EL (cell line): ENCODE measurements at places on chromosomes 11 and 22.
A peak's percentile ranks its signal among the peaks of the same experiment; 100 is the strongest.

DNA sequence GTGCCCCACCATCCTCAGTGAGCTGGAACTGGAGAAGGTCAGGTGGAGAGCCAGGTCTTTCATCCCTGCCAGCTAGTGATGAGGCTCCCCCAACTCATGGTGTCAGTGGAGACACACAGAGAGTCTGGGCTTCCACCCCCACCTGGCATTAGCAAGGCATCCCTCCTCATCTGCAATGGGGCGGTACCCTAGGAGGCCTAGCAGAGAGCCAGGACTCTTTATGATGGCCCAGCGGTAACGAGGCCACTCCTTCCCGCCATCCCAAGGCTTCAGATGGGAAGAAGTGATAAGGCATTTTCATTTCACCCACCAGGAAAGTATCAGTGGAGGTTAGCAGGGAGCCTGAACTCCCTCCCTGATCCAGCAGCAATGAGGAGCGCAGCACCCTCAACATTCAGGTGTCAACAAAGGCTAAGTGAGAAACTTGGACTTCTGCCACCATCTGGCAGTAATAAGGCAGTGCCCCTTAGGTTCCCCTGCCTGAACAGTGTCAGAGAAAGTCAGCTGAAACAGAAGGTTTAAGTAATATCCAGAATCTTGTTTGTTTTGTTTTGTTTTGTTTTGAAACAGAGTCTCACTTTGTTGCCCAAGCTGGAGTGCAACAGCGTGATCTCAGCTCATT, 40.5 kb upstream of the FBLN1 start:
- no peak for DNase-seq

DNA sequence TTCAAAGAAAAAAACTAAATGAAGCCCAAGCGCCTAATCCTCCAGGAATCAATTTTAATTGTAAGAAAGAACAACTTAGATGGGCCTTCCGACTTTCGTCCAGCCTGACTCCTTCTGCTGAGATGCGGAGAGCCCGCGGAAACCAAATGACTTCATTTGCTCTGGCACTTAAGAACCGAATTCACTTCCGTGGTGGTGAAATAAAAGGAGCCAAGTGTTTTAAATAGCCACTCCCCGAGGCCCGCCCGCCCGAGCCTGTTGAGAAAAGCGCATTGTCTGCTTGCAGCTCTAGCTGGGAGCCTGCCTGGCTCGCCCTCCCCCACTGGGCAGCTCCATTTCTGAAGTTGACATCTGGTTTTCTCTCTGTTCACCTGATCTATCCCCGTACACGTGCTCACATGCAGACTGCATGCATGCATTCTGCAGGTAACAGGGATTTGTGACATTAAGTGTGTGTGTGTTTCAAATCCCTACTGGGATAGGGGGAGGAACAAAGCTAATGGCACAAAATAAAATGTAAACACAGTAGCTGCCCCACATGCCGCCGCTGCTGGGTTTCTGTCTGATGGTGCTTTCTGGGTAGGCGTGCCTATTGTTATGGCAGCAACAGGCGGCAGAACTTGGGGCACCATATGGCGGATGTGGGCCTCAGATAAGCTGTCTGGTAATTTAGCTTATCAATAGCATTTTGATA, 6.2 kb downstream of the TEAD1 start:
- DNase-seq = peak; percentile 90

DNA sequence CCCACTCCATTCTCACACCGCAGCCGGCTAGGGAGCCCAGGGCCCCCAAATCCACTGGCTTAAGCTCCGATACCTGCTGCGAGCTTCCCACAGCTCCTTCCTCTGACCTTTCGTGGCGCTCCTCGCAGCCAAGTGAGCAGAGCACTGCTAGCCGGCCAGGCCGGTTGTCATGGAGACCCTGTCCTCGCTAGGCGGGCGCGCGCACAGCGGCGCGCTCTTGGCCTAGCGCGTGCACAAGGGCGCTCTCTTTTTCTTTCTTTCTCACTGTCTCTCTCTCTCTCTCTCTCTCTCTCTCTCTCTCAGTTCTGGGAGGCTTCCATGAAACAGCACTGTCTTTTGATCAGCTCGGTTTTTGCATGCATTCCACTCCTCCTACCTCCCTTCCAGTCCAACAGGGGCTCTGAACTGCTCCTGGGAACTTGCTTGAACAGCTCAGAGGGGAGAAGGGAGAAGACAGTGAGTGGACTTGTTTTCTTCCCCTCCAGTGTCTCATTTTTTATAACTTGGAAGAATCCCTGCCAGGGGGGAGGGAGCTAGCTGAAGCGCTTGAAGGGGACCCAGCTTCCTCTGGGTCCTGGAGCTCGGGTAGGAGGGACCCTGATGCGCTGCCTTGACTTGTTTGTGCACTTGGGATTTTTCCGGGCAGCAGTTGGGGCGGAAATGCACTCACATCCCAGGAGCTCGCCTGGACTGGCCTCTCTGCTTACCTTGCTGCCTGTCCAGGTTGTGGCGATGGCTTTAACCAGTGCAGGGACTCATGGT, 100.3 kb upstream of the AKIP1 start:
- peak; percentile 80 for DNase-seq

- DNase-seq = no peak
Observed at GRCh38 chr11:11866203-11866602, 24.4 kb downstream of the USP47 start.

- peak; percentile 32 for DNase-seq
Observed at GRCh38 chr11:44143987-44144909, 48.8 kb downstream of the EXT2 start.

- no peak for DNase-seq
Observed at GRCh38 chr22:19862619-19863246, 8.1 kb upstream of the GNB1L start.

DNA sequence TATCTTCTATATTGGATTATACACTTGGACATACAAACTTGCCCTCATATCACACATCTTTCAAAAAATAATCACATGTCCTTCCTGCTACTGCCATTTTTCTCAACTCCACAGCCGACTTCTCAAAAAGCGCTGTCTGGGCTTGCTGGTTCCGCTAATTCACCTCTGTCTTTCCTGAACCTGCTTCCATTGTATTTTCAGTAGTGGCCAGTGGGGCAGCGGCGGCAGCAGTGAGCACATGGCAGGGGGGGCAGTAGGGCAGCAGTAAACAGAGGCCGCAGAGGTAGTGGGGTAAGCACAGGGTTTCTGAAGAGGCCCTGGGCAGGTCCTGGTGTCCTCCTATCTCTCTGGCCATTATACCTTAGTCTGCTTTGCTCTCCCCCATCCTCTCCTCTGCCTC, 126.3 kb downstream of the RRAS2 start:
- no peak for DNase-seq

DNA sequence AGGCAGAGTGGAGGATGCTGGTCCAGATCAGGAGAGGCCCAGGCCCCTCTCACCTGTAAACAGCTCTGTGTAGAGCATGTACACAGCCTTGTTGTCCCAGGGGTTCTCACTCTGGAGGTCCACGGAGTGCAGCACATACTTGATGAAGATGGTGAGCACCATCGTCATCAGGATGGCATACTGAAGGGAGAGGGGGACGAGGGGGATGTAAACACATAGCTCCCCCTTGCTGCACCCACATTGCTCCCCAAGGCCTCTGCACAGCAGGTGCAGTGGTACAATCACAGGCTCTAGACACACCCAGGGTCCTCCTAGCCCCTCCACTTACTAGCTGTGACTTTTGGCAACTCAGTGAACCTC, 2.9 kb downstream of the SYVN1 start:
- no peak for DNase-seq

GRCh38 chr22:20433686-20434241, 3.9 kb downstream of the SCARF2 start:
- no peak for DNase-seq

DNA sequence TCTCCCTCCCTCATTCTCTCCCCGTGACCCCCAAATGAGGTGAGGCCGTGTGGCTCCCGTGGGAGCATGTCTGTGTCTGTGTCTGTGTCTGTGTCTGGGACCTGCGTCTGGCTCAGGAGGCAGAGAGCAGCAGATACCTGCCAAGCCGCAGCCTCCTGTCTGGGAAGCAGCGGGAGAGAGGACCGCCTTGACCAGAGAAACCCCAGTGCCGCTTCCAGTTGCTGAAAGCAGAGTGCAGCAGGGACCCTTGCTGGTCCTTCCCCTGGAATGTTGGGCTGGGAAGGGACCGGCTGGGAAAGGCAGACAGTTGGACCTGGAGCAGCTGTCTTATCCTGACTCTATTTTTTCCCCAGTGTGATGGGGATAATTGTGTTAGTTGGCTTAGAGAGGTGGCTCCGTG, 525 bp downstream of the CSDC2 start:
- no peak for DNase-seq

DNA sequence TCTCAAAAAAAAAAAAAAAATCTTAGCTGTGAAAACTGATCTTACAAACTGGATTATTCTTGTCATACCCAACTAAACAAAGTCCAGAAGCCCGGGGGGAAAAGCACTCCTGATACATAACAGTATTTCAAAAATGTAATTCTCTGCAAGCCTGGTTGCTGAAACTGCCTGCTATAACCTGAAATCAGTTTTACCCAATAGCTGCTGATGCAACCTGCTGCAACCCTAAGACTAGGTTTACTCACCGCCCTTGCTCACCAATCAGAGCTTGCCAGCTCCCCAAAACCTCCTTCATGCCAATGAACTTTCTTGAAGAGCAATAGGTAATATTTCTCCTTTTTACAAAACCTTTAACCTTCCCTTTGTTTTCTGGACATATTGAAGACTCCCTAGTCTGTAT, 12.4 kb downstream of the FGF19 start:
- peak; percentile 43 for DNase-seq

DNA sequence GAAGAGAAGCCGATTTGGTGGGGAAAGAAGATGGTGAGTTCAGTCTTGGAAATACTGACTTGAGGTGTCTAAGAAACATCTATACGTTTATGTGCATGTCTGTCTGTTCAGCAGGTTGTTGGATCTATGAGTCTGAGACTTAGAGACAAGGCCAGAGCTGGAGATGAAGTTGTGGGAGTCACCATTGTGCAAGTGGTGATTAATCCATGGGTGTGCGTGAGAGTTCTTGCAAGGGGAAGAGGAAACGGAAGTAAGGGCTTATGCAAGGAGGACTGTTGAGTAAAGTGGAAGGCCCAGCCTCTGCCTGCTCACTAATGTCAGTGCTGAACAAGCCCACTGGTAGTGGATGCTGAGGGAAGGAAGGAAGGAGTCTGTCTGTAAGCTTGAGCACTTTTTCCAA, 9.7 kb downstream of the TMEM45B start:
- DNase-seq = peak; percentile 76

- DNase-seq = peak; percentile 18
Observed at GRCh38 chr22:23251445-23252093, 71.3 kb downstream of the BCR start.

- DNase-seq = no peak
Observed at GRCh38 chr11:2299773-2300172, 1.9 kb downstream of the C11orf21 start.

DNA sequence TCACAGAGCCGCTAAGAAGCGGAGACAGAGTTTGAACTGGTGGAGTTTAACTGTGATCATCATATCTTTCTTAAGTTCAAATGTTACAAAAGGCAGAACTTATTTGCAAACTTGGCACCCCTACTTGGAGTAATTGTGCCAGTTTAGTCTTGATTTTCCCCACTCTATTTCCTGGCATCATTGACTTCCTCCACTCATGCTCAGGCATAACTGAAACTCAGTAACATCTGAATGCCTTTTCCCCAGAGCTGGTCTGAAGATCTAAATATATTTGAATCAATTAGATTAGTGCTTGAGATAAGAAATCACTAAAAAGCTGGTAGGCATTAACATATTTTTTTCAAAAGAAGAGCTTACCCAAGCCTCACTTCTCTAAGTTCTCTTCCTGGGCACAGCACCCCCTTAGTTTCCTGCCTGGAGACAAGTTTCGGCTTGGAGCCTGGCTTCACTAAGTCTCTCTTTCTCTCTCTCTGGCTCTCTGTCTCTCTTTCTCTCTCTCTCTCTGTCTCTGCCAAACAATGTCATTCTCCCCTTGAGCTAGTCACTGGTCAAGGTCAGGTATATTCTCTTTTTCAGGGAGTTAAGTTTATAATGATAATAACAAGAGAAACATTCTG, 190.8 kb downstream of the LUZP2 start:
- DNase-seq = no peak

- peak; percentile 76 for DNase-seq
Observed at GRCh38 chr22:46175631-46176030, 25.3 kb downstream of the PPARA start.

- DNase-seq = peak; percentile 31
Observed at GRCh38 chr11:106461839-106462545, 384.5 kb downstream of the AASDHPPT start.

DNA sequence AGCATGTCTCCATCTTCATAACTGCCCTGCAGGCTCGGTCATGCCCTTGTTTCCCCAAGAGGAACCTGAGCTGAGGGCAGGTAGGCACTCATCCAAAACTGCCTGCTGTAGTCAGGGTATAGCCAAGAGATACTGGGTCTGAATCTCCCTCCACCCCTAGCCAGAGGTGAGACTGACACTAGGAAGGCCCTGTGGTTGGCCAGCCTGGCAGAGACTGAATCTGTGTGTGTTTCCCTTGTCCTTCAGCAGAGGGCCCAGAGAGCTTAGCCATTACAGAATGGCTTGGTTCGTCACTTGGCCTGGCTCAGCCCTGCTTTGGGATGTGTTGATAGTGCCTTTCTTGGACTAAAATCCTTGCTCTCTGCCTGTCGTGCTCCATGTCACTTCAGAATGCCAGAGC, 79.3 kb upstream of the SUSD2 start:
- no peak for DNase-seq

DNA sequence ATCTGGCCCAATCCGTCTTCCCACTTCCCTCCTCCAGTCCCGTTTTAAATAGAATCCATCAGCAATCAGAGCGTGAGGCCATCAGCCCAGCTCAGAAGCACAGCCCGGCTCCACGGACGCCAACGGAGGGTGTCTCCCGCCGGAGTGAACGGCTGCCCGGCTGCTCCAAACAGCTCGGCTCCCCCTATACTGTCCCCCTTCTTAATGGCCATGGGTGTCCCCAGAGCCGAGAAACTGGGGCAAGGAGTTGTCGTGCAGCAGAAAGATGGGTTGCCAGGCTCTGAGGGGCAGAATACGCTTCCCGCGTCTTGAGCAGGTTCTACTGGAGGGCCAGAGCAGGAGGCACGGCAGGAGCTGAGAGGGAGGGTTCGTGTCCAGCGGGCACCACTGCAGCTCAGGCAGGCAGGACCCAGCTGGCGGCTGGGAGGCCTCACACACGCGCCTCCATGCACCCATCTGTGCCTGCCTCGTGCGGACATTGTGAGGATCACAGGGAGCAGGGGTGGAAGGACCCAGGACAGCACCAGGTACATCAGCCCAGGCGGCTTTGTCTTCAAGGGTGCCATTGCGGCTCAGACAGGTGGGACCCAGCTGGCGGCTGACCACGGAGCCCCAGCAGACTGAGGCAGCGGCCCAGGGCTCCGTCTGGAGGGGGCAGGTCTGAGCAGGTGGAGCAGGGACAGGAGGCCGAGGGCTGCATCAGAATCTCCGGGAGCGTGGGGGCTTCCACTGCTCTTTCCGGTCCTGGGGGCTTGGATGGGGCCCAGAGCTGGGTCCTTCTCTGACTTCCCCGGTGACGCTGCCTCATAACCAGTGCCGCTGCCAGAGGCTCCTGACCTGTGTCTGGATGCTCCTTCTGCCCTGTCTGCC, 882.7 kb downstream of the BRD1 start:
- DNase-seq = no peak
